Right forelimb (tissue), 1 donor: ENCODE measurements at places on chromosomes 5 and 9.

DNA sequence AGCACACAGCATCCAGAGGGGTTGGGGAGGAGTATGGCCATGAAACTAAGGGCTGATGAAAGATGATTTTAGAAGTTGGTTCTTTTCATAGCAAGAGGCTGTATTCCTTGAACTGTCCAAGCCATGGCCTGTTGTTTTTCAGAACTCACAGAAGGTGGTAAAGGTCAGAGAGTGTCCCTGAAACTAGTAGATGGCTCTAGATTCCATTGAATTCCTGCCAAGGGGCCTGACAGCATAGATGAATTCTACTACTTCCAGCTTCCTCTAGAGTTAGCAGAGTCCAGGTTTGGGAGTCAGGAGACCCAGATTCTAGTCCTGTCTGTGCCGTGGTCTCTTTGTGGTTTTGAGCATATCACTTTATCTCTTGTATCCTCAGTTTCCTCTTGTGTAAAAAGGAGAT is 101.6 kb downstream of the GRIA1 start:
- no peak for DNase-seq

- no peak for DNase-seq
These were observed 32.9 kb upstream of the AOPEP start for GRCh38 chr9:94693485-94694204.

GRCh38 chr5:171872666-171873065 is 87.0 kb downstream of the SMIM23 start:
- no peak for DNase-seq

DNA sequence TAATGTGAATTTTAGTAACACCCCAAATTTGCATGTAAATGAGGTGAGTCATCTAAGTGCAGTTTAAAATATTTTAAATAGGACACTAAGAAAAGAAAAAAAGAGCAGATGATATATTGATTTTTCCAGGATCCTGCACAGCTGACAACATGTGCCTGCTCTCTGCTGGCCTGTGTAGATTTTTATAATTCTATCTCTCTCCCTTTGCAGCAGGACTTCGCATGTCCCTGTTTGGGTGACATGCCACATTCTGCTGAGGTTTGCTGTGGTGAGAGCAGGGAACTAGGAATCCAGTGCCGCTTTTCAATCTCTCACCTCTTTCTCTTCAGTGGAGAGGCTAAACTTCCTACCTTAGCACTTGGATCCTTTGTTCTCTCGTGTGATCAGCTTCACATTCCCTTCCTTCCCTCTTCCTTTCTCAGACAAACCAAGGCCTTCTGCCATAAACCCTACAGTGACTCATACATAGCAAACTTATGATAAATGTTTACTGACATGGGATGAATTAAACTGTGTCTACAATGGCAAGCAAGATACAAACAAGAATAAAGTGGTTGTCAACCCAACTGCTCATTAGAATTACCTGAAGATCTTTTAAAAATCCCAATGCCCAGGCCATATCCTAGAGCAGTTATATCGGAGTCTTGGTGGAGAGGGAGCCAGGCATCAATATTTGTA is 198.8 kb upstream of the EFNA5 start:
- no peak for DNase-seq

GRCh38 chr5:41776435-41776834 is 93.8 kb downstream of the OXCT1 start:
- no peak for DNase-seq

DNA sequence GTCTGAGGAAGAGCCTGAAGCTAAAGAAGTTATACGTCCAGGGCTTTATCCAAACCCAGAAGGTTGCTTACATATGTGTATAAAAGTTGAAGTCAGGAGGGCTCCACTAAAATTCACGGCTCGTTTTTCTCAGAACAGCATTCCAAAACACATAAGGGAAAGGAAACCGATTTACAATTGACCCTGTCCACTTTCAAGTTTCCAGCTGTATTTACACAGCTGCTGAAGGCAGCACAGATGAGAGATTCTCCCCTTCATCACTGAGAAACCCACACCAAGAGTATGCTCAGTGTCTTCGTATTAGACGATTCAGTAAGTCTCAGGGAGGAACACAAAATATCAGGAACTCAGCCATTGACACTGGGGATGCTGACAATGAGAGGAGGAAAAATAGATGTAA is 5.9 kb upstream of the NREP start:
- DNase-seq = no peak

- no peak for DNase-seq
These were observed 452.0 kb upstream of the DMAC1 start for GRCh38 chr9:8251566-8251965.

DNA sequence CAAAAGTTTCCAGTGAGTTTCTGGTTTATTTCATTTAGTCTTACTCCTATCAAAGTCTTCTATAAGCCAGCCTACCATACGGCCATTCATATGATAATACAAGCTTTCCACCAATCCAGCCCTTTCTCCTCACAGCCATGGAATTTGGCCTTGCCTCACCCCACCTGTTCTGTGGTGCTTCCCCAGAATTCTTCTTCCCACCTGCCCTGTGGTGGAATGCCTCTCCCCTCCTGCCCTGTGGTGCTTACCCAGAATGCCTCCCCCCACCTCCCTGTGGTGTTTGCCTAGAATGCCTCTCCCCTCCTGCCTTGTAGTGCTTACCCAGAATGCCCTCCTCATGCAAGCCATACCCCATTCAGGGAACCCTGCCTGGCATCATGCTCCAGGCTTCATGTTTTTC is 90.3 kb upstream of the APC start:
- DNase-seq = no peak

GRCh38 chr5:84286662-84287061 is 98.0 kb downstream of the EDIL3 start:
- no peak for DNase-seq

- peak; percentile 54 for DNase-seq
These were observed 511 bp downstream of the ARL15 start for GRCh38 chr5:54309691-54310432.

DNA sequence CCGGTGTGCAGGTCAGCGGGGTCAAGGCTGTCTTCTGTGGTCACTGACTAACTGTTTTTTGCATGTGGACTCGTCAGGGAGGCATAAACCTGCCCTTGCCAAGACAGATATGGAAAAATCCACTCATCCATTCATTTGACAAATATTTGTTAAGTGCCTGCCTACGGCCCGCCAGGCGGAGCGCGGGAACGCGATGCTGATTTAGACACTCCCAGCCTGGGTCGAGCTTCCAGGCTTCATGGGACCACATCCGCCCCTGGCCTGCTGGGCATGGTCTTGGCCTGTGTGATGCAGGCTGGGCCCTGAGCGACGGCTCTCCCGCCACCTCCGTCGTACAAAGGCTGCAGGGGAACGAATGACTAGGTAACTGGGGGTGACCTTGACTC is 18.1 kb downstream of the MYMK start:
- DNase-seq = no peak

DNA sequence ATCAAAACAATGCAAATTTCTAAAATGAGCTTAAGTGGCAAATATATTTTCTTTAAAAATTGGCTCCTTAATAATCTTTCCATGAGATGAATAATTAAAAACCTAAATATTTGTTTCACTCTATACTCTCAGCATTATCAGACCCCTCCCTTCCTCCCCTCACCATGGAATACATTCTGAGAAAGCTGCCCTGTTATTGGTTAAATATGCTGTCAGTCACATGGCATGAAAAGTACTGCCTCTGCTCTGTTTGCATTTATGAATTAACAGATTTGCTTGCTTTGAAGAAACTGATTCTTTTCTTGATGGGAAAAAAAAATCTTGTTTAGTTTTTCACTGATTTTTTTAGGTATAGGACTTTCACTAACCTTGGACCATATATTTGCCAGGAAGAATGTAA is 17.0 kb upstream of the RPS23 start:
- DNase-seq = no peak

DNA sequence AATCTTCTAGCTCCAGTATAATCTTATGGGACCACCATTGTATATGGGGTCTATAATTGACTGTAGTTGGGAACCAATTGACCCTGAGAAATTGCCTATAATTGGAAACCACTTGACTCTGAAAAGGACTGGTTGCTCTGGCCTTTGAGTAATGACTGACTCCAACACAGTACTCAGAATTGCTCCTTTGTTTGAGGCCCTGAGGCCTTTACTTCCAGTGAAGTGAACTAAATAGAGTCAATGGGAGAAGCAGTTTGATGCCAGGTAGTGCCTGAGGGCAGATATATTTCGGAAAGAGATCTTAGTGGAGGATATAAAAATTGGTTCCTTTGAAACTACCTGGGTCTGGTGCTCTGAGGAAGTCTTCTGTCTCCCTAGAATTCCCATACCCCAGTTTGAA is 16.0 kb upstream of the TMEM171 start:
- no peak for DNase-seq

- no peak for DNase-seq
These were observed 75.1 kb downstream of the CARTPT start for GRCh38 chr5:71794061-71794695.

- DNase-seq = no peak
These were observed 6.8 kb downstream of the TSSK1B start for GRCh38 chr5:113427871-113428574.
